ENCODE measurements at places on chromosomes 5 and 9.

GRCh38 chr9:1879501-1879900 is 135.6 kb upstream of the SMARCA2 start:
- DNase-seq, result no peak

DNA sequence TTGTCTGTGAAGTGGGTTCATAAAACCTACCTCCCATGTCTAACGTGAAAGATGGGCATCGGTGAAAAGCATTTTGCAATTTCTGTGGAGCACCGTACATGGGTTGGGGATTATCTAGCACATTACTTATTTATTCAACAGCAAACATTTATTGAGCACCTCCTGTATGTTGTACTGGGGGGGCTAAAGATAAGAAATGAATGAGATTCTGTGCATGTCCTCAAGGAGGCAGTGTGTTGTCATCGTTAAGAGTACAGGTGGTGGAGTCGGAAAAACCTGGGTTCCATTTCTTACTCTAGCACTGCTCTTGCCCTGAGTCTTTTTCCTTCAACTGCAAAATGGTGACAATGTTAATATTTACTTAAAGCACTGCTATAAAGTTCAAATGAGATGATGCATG is 30.4 kb upstream of the DENND1A start:
- DNase-seq, result no peak

GRCh38 chr9:120532475-120532874 is 47.5 kb downstream of the CDK5RAP2 start:
- no peak for DNase-seq

DNA sequence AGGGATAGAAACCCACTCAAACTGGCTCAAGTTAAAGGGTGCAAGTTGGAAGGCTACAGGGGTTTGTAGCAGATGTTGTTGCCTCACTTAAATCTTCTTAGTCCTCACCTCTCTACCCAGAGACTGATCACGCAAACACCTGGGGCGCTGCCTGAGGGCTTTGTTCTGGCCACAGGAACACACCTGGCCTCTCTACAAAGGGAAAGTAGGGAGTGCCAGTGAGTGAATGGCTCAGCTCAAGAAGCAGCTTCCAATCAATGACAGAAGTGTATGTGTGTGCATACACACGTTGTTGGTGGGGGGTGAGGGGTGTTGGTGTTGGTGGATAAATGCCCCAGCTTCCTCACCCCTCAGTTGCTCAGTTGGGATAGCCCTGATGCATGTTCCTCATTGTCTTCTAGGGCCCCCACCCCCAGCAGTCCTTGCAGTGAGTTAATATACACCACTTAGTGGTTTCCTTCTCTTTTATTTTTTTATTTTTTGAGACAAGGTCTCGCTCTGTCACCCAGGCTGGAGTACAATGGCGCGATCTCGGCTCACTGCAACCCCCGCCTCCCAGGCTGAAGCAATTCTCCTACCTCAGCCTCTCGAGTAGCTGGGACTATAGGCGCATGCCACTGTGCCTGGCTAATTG is 30.6 kb upstream of the CTNNA1 start:
- no peak for DNase-seq

DNA sequence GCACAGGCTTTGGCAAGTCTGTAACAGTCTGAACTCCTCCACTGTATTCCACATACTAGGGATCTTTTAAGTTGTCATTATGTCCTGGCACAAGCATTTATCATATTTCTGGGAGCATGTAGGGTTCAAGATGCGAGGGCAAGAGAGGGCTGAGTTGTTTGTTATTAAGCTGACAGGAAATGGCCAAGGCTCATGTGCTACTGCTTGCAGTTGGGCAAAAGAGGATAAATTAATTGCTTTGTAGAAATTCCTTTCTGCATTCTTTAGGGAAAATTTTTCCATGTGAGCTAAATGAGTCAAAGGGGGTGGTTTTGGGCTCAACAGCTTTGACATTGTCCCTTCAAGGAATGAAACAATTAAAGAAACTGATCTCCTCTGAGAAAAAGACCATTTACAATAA is 35.4 kb downstream of the DOCK8 start:
- DNase-seq, result no peak

GRCh38 chr5:126854526-126855110 is 77.7 kb downstream of the LMNB1 start:
- no peak for DNase-seq

DNA sequence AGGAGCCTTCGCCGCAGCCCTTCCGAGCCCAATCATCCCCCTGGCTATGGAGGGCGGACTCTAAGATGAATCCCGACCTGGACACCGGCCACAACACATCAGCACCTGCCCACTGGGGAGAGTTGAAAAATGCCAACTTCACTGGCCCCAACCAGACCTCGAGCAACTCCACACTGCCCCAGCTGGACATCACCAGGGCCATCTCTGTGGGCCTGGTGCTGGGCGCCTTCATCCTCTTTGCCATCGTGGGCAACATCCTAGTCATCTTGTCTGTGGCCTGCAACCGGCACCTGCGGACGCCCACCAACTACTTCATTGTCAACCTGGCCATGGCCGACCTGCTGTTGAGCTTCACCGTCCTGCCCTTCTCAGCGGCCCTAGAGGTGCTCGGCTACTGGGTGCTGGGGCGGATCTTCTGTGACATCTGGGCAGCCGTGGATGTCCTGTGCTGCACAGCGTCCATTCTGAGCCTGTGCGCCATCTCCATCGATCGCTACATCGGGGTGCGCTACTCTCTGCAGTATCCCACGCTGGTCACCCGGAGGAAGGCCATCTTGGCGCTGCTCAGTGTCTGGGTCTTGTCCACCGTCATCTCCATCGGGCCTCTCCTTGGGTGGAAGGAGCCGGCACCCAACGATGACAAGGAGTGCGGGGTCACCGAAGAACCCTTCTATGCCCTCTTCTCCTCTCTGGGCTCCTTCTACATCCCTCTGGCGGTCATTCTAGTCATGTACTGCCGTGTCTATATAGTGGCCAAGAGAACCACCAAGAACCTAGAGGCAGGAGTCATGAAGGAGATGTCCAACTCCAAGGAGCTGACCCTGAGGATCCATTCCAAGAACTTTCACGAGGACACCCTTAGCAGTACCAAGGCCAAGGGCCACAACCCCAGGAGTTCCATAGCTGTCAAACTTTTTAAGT is 819 bp downstream of the ADRA1B start:
- no peak for DNase-seq

GRCh38 chr9:123955637-123956036 is 25.7 kb upstream of the DENND1A start:
- no peak for DNase-seq

- no peak for DNase-seq
Observed at GRCh38 chr5:115375893-115376292, 79.4 kb upstream of the CCDC112 start.

- peak; percentile 28 for DNase-seq
Observed at GRCh38 chr9:125889476-125890419, 142.6 kb downstream of the PBX3 start.

DNA sequence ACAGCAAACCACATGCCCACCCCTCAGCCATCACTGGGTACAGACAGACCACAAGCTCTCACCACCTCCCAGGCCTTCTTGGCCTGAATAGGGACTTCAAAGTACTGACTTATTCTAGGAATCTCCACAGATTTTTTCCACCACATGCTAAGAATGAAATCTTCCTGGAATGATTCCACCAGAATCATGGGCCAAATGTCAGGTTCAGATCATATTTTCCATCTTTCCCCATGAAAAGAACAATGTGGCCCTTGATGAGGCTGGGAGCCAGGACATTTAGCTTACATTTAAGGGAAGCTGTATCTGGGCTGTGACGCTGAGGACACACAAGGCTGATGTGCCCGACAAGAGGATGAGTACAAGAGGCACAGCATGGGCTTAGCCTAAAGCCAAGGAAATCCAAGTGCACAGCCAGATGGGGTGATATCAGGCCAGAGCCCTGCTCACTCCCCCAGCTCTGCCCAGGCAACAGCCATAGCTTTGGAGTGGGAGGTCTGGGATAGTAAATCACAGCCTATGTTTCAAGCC is 28.1 kb downstream of the ACSL6 start:
- no peak for DNase-seq

- DNase-seq, result peak; percentile 47
Observed at GRCh38 chr9:21789541-21790037, 12.8 kb upstream of the MTAP start.

- no peak for DNase-seq
Observed at GRCh38 chr5:167576126-167576525, 715.3 kb upstream of the WWC1 start.

DNA sequence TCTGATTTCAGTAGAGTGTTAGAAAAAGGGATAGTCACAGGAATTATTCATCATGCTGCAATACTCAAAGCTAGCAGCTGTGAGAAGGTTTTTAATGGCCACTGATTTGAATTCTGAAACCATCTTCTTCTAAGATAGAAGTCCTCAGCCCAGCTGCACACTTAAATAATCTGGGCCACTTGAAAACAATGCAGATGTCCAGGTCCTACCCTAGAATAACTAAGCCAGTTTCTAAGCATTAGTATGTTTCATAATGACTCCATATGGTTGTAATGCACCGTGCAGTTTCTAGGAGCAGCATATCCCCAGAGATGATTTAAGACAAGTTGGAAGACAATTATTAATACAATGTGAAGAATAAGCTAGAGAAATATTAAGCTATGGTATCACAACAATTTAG is 159.9 kb upstream of the FBXL17 start:
- DNase-seq, result no peak

DNA sequence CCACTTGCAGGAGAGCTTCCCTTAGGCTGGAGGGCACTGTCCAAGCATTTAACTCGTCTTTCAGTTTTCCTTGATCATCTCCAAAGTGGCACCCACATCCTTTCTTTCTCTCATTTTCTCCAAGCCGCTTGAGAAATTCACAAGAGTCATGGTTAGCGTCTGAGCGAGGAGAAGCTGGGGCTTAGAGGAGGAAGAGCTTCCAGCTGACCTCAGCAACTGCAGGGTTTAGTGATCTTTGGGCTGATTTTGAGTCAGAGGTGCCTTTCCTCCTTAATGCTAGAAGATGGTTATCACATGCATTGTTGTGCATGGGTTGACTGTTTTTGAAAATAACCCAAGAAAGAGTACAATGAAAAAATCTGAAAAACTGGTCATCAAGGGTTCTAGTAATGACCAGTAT is 134.7 kb downstream of the GADD45G start:
- no peak for DNase-seq

DNA sequence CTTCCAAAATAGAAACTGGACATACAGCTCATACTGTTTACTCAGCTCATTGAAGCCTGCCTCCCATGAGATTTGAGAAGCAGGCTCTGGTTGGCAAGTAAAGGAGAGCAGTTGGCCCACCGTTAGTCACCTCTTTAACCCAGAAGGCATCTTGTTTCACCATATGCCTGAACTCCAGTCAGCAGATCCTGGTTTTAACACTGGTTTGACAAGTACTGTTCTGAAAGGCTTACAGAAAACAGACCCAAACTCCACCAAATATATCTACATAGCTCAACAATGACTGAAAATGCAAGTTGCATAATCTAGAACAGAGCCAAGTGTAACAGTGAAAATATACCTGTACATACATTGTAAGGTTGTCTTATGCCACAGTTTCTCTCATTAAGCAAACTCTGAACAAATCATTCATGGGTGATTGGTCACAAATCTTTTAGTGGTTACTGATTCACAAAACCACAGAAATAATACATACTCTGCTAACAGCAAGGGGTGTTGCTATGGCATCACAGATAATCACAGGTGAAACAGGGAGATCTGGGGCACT is 198.8 kb downstream of the BNC2 start:
- DNase-seq, result no peak

- no peak for DNase-seq
Observed at GRCh38 chr5:34411470-34412346, 244.4 kb upstream of the RAI14 start.

- no peak for DNase-seq
Observed at GRCh38 chr5:173205916-173206315, 29.1 kb downstream of the NKX2-5 start.

- DNase-seq, result no peak
Observed at GRCh38 chr5:67222243-67223025, 25.8 kb upstream of the CD180 start.

DNA sequence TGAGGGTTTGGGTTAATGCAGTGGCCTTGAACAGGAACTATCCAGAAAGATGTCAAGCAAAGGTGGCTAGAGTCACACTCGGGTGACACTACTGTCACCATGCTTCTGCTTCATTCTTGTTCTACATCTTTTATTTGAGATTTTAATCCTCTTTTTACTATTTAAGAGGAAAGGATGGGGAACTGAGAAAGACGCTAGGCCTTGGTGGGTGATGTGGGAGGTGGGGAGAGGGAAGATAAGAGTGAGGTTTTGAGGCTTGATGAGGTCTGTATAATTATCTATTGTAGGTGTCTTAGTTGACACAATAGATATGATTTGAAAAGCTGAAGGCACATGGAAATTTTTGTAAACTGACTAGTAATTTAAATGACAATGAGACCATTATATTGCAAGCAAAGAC is 3.5 kb upstream of the BASP1 start:
- no peak for DNase-seq

- no peak for DNase-seq
Observed at GRCh38 chr5:171316258-171317121, 7.4 kb downstream of the TLX3 start.

GRCh38 chr5:43019291-43019613 is 20.9 kb downstream of the ANXA2R start:
- no peak for DNase-seq

DNA sequence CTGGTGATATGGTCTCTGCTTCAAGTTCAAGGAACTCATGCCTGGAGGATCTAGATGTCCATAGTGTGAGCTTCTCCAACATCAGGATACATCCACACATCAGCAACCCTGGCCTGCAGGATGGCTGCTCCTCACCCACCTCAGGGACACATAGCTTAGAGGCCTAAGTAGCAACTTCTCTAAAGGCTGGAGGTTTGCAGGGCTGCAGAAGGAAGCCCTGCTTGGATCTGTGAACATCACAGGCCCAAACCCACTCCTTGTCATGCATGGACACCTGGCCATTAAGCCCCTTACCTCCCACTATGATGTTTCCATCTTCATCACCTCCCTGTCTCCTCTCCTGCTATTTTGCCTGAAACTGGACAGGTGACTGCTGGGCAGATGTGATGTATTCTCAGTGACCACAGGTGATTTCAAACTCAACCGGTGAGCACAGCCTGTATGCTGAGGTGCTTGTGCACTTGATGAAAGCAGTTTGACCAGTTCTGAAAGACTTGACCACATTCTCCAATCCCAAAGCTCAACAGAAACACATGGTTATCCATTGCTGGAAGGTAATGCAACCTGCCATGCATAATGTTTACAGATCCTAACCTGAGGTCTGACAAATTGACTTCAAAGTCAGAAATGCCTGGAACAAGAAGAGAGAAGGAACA is 205.2 kb downstream of the FSTL4 start:
- DNase-seq, result no peak

- no peak for DNase-seq
Observed at GRCh38 chr5:120435129-120435528, 29.0 kb upstream of the PRR16 start.

- no peak for DNase-seq
Observed at GRCh38 chr9:68739621-68740174, 34.7 kb downstream of the PIP5K1B start.

- no peak for DNase-seq
Observed at GRCh38 chr9:115396071-115396529, 278.1 kb upstream of the TNC start.

DNA sequence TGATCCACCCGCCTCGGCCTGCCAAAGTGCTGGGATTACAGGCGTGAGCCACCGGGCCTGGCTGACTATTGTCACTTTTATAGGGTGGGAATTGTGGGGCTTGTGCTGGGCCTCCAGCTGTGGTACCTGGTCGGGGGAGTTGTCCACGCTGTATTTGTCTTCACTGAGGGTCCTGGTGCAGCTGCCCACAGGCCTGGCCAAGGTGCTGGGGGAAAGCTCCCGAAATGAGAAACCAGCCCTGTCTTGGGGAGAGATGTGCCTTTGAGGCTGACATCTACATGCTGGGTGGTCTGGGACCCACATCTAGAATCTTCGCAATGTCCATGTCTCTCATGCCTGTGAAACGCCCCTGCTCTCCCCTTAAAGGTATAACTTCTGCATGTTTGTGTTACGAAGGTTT is 2.6 kb downstream of the EXOC3 start:
- DNase-seq, result no peak

Data from effector memory CD8-positive, alpha-beta T cell (primary cell).